ENCODE measurements at places on chromosomes 13 and 19.

GRCh38 chr13:109427695-109428094 is 358.7 kb downstream of the IRS2 start:
- DNase-seq: no peak

DNA sequence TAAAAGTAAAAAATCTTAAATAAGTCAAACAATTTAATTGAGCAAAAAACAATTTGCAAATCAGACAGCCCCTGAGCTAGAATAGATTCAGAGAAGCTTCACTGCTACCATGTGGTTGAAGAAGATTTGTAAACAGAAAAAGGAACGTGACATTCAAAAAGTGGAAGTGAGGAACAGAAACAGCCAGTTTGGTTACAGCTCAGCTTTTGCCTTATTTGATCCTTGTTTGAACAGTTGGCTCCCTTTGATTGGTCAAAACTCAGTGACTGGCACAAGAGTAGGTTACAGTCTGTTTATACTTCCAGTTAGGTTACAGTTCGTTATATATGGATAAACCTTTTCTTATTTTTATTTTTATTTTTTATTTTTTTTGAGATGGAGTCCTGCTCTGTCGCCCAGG is 5.8 kb downstream of the ZNF221 start:
- no peak for DNase-seq

DNA sequence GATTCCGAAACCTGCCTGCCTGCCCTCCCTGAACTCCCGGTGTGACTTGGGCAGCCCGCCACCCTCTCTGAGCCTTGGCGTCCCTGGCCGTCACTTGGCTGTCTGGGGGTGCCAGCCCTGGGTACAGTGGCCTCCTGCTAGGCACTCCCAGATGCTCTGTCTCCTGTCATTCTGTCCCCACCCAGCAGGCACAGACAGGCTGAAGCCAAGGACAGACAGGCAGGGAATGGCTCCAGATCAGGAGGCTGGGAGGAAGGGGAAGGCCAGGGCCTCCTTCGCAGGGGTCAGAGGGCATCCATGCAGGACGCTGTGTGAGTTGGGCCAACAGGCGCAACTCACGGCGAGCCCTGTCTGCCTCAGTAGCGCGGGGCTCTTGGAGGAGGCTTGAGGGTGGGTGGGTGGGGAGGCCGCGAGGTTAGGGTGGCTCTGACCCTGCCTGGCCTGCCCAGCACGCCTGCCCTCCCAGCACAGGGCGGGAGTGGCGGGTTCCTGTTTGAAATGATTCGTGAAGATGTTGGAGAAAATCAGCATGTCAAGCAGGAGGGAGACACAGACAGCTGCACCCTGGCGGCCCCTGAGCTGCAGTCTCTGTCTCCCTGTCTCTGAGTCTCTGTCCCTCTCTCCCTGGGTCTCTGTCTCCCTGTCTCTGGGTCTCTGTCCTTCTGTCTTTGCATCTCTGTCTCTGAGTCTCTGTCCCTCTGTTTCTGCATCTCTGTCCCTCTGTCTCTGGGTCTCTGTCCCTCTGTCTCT is 19.7 kb downstream of the KLHL26 start:
- no peak for DNase-seq

DNA sequence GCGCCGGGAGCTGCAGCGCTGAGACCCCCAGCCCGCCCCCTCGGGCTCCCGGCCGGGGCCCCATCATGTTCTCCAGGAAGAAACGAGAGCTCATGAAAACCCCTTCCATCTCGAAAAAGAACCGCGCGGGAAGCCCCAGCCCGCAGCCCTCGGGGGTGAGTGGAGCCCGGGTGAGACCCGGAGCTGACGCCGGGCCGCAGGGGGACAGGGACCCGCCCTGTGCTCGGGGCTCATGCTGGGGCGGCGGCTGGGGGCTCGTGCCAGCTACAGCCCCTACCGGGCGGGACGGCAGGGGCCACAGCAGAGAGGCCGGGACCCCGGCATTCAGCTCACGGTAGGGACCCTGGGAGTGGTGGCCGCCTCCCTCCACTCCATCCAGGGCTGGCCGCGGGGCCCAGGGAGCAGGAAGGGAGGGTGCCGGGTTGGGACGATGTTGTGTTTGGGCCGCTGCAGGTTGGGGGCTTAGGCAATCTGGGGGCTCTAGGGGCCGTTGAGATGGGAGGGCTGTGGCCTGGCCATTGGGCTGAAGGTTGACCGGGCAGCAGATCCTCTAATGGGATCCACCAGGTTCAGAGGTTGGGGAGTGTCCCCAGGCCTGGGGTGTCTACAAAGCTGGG is 482 bp downstream of the ARHGAP45 start:
- DNase-seq: no peak

DNA sequence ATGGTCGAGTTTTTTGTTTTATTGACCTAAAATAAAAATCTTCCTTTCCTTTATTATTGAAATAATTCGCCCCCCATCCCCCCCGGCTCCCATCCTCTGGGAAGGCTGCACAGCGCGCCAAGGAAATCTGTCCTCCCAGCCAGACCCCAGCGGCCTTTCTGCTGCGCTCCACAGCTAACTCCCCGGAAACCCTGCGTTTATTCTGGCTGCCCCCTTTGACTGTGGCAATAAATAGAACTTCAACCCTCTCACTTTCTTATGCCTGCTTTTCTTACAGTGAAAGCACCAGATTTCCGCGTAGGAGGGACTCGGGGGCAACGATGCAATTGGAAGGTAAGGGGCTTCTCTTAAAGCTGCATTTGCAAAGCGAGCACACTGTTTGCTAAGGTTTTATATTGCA is 9.7 kb upstream of the C19orf12 start:
- DNase-seq: no peak

- peak; percentile 51 for DNase-seq
Measured at GRCh38 chr13:42039457-42039945, 8.9 kb upstream of the DGKH start.

DNA sequence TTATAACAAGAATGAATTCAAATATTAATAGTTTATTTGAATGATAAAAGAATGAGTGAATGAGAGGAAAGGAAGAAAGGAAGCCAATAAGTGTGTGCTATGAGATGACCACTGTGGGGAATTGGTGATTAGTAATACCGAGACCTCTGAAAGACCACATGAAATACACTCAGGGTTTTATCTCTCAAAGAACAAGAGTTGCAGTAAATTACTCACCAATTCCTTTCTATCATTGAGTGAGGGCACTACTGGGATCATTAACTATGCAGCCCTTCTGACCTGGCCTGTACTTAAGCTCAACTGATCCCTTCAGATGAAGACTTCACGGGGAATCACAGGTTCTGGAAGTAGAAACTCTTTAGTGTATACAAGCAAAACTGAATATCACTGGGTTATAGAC is 1636.1 kb downstream of the SLITRK5 start:
- no peak for DNase-seq

Measured in midbrain (tissue), 1 donor.